ENCODE measurements at places on chromosomes 3 and 15. TPM values are rescaled to one million over a fixed set of nuclear protein-coding genes. Genes with fewer than 3 reads are reported as not detected.

The NCBP2 gene
- 57.3 TPM for total RNA-seq

The CGNL1 gene
- total RNA-seq = 12.0 TPM

The PARP15 gene
- not detected for total RNA-seq

The COMMD2 gene
- 26.4 TPM for total RNA-seq

The HTD2 gene
- total RNA-seq = 4.0 TPM

The ILDR1 gene
- total RNA-seq = not detected

The FETUB gene
- total RNA-seq = not detected

The VPS8 gene
- total RNA-seq = 17.7 TPM

The STT3B gene
- 108 TPM for total RNA-seq
